ENCODE measurements at places on chromosomes 16 and 17.

DNA sequence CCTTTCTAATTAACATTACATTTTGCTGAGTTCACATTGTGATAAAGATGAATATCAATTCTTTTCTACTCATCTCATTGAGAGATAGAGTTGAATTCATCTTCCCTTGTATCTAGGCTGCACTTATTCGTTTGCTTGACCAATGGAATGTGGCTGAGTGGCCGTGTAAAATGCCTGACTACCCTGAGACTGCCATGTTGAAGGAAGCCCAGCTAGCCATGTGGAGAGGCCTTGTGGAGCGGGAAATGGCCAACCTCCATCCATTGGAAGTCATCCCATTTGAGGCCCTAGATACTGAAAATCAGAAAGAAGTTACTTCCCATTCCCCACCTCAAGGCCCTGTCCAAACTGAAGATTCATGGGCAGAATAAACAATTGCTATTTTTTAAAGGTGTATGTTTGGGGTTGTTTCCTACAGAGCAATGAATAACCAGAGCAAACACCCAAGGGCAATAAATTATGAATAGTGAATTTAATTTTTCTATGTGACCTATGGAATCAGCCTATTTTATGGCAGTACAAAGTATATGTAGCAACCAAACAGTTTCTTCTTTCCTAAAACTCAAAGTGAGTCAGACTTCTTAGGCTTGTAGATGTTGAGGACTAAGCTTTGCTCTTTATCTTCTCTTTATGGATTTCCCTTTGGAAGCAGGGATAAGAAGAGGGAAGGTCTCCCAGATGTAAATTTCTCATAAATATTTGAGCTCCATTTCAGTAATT, 545.1 kb downstream of the MAF start:
- DNase-seq: no peak

GRCh38 chr16:8634991-8635736, 13.7 kb downstream of the METTL22 start:
- no peak for DNase-seq

DNA sequence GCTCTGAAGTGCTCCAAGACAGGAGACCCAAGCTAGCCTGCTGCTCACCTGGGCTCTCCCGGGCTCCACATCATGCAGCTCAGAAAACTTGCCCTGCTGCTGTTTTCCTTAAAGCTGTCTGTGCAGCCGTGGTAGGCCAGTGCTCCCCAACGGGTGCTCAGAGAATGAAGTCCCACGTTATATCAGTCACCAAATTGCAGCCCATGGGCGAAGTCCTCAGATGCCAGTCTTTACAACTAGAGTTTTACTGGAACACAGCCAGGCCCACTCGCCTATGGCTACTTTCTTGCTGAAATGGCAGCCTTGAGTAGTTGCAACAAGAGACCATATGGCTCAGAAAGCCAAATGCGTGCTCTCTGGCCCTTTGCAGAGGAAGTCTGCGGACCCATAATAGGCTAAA, 6.3 kb downstream of the CREBBP start:
- no peak for DNase-seq

GRCh38 chr17:69451416-69452394, 37.2 kb downstream of the MAP2K6 start:
- no peak for DNase-seq

GRCh38 chr17:58110012-58110411, 26.8 kb downstream of the DYNLL2 start:
- no peak for DNase-seq

DNA sequence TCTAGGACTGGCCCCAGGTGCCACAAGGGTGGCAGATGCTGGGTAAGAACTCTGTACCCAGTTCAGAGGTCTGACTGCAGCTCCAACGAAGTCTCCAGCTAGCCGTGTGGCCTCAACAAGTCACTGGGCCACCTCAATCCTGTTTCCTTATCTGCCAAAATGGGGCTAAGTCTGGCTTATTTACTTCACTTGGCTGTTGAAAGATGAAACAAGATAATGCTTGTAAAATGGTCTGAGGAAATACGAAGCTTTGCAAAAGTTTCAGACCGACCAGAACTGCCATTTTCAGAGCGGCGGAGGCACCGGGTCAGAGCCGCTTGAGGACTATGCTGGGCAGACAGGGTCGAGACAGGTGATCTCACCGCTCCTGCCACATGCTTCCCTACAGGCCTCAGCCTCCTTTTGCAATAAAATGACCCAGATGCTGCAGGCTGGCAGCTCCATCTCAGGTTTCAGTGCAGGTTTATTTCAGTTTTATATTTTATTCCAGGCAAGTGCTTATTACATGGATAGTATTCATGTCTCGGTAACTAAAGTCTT, 17.2 kb downstream of the MNT start:
- no peak for DNase-seq

- DNase-seq: no peak
These were observed 2.5 kb downstream of the ARHGAP27 start for GRCh38 chr17:45430006-45430737.

- DNase-seq: no peak
These were observed 199.5 kb downstream of the WWOX start for GRCh38 chr16:78298986-78299385.

DNA sequence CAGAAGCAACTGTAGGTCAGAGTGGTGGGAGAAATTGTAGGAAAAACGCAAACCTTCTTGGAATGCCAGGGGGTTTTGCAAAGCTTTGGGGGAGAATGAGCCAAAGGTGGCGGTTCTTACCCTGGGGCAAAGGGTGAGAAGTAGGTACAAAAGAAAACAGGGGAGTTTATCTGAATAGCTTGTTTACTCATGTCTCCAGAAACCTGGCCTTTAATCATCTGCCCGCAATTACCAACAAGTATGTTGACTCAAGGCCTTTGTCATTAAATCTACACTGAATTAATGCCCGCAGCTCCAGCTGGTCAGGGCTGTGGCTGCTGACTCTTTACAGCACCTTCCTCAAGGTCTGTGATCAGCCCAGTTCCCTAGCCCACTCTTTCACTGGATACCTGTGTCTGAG, 320.1 kb downstream of the CBLN1 start:
- DNase-seq: no peak

- no peak for DNase-seq
These were observed 47.8 kb downstream of the MRC2 start for GRCh38 chr17:62675260-62675659.

DNA sequence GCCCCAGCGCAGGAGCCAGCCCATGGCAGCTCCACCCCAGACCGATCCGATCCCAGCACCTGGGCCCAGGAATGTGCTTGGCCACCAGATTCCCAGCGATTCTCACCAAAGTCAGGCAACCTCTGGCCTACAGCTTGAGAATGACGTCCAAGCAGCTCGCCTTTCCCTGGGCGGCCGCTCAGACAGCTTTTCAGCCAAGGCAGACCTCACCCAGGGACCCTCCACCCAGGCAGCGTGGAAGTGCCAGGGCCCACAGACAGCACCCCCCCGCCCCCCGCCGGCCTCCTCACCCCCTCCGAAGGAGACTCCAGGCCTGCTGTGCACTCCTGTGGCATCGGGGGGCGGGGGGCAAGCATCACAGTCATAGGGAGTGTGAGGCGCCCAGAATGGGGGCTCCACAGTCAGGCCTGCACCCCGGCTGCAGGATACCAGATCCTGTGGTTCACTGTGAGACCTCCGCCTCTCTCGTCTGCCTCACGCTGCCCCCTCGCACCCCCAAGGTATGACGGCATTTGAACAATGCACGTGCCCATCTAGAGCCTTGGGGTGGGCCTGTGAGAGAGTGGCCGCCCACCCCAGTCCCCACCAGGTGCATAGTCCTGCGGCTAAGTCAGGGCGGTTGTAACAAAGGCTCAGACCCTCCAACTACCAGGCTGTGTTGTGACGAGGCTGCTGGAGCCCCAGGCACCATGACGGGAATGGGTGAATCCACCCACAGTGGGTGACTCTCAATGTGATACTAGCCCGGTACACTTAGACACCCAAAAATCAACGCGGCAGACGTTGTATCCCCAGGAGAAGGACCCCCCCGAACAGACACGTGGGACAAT, 6.0 kb downstream of the CEP295NL start:
- no peak for DNase-seq

- DNase-seq: no peak
These were observed 11.6 kb downstream of the CD7 start for GRCh38 chr17:82305727-82306300.

DNA sequence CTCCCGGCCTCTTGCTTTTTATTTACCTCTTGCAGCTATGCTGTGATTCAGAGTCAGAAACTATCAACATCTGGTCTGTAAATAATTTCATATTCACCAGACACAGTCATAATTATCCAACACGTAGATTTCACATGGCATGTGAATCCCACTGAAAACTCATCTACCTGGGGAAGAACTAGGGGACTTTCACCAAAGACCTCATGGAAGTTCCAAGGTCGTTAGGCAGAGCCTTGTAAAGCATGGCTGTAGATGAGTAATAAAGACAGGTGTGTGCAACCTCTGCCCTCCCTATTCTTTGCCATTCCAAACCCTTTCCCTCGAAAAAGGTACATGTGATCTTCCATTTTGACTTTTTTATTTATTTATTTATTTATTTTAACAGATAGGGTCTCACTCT, 1.9 kb upstream of the CHST5 start:
- DNase-seq: no peak

GRCh38 chr17:56111706-56112485, 41.4 kb upstream of the ANKFN1 start:
- DNase-seq: no peak

DNA sequence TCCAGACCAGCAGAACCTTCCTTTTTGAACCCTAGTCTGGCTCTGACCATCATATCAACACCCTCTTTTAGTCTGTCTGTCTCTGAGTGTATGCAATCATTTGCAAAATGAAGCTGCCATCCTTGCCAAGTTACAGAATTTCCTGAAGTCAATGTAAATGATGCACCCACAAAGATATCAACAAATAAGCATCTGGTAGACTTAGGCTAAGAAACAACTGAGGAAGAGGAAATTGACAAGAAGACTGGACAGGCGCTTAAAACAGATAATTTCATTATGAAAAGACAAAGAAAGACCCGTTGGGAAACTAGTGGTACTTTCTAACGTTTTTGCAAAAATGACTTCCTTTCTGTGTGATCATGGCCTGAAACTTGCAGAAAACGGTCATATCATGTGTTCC, 24.7 kb upstream of the CIITA start:
- no peak for DNase-seq

GRCh38 chr16:47110939-47111338, 32.8 kb downstream of the NETO2 start:
- DNase-seq: no peak

GRCh38 chr16:57616876-57617275, 11.6 kb upstream of the ADGRG1 start:
- DNase-seq: no peak

DNA sequence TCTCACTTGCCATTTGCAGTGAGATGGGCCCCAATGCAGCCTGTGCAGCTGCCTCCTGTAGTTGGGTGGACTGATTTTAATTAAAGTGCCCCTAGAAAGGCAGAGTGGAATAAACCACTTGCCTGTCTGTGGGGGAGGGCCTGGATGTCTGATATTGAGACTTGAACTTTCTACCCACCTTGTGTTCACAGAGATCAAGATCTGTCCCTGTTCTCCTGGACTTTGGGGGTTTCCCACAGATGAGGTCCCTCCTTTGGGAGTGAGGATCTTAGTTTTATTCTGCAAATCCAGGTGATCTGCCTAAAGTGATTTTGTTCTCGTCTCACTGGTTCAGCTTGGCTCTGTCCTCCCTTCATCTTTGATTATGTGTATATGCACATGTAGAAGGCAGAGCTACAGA, 7.7 kb upstream of the DHRS13 start:
- DNase-seq: no peak

GRCh38 chr17:57536289-57536688, 208.8 kb downstream of the CCDC182 start:
- DNase-seq: no peak

- no peak for DNase-seq
These were observed 77.6 kb upstream of the MED9 start for GRCh38 chr17:17398943-17399926.

DNA sequence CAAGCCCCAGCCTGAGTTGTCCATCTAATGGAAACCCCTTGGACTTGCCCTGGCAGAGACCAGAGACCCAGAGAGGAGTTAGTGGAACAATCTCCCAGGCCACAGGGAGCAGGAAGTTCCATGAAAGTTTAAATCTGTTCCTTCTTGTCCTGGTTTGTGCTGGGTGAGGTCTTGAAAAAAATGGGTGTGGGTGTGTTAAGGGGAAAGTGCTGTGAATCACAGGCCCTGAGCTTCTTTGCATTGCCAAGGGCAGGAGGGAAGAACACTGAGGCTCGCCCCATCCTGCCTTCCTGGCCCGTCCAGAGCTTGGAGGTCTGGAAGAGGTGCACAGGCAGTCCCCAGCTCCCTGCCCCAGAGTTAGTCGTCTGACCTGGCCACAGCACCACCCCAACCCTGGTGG, 2.3 kb downstream of the ADORA2B start:
- DNase-seq: no peak

GRCh38 chr16:53080345-53081031, 25.7 kb downstream of the CHD9 start:
- DNase-seq: no peak

GRCh38 chr16:73058616-73059409, 10.9 kb upstream of the ZFHX3 start:
- no peak for DNase-seq

- no peak for DNase-seq
These were observed 54.1 kb downstream of the FTO start for GRCh38 chr16:53757971-53758609.

- DNase-seq: no peak
These were observed 6.7 kb upstream of the KRT31 start for GRCh38 chr17:41404024-41404671.

GRCh38 chr17:50184064-50184463, 17.4 kb downstream of the COL1A1 start:
- no peak for DNase-seq

DNA sequence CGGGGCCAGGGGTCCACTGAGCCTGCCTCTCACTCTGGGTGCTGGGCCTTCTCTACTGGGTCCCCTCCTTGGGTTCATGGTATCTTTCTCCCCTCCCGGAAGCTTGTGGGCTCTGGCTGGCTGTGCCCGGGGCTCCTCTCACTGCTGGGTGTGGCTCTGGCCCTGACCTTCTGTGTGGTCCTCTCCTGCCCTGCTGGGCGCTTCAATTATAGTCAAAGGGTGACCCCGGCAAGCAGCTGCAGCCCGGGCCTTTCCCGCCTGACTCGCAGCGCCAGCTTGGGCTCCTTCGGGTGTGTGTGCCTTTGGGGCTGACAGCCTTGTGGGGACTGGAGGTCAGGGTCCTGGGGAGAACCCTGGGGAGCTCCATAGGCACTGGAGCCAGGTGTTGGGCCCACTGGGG, 54.2 kb upstream of the PVALEF start:
- DNase-seq: no peak

- no peak for DNase-seq
These were observed 90.5 kb upstream of the HSBP1 start for GRCh38 chr16:83717308-83717707.

Measured in stimulated activated naive CD4-positive, alpha-beta T cell (primary cell).